ENCODE measurements at places on chromosomes 12 and 14.

- no peak for DNase-seq
These were observed 127.3 kb upstream of the SLC38A2 start for GRCh38 chr12:46499901-46500300.

- DNase-seq: no peak
These were observed 40.3 kb downstream of the TRAFD1 start for GRCh38 chr12:112165624-112166023.

DNA sequence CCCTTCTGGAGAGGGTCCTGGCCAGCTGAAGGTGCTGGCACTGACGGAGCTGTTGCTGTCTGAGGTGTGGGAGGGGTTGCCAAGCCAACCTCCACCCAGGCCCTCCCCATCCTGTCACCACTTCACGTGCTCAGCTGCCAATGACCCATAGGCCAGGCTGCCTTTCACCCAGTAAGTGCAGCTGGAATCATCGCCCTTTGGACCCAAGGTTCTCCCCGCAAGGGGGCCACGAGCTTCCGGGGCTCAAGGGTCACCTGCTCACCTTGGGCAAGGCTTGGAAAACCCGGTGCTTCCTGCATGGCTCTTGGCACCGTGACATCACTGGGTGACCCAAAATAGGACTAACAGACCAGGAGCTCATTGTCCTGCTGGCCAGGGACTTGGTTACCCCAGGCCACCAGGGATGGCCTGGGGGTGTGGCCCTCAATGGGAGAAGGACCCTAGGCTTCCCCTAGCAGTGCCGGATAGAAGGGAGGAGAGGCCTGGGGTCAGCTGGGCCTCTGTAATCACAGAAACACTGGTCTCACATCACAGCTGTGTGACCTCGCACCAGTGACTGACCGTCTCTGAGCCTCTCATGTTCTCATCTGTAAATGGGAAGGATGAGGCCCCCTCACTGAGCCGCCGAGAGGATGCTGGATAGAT is 51.3 kb downstream of the CCDC85C start:
- DNase-seq: no peak

- no peak for DNase-seq
These were observed 203.2 kb upstream of the SSTR1 start for GRCh38 chr14:38004610-38004879.

DNA sequence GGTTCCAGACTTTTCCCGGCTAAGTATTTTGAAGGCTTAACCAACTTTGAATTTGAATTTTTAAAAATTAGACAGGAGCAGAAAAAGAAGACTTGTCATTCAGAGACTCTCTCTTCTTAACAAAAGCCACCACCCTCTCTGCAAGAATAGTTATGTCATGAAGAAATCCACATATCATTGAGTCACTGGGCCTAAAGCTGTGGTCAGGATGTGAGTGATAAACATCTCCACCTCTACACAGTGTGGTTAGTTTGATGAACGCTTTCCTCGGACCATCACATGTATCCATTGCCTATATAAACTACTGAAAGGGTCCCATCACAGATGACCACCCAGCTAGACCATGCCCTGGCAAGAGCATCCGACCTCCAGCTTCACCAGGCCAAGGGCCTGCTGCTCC is 226.1 kb downstream of the KSR2 start:
- DNase-seq: no peak

- no peak for DNase-seq
These were observed 85.3 kb downstream of the SLC25A47 start for GRCh38 chr14:100408350-100409002.

DNA sequence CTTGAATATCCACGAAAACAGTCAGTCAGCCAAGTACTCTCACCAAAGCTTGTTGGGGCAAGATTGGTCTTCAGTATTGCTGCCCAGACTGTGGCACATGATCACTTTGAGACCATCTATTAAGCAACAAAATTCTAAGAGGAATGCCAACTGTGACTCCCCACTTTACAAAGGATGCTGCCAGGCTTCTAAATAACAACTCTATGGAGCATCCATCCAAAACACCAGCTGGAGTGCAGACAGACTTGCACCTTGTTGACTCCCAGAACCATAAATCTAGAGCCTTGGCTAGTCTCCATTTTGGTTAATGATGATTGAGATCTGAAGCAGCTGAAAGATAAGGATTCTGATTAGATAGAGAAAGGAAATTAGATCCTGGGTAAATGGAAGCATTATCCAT is 132.8 kb downstream of the DIO2 start:
- no peak for DNase-seq

- DNase-seq: no peak
These were observed 48.0 kb downstream of the IRAK3 start for GRCh38 chr12:66236969-66237368.

DNA sequence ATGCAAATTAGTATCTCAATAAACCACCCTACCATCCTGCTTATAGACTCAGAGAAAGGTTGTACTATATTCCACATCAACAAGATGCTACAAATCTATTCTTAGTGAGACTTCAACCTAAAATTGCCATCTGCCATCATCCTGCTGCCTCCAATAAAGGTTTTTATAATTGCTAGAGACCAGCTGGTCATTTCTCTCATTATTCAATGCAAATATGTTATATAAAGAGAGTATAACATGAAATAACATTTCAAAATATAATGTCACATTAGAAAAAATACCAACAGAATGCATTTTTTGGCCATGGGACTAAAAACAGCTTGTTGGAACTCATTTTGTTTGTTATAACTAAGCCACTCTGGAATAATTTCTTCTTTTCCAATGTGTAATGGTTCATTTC is 247.3 kb downstream of the LRIG3 start:
- DNase-seq: no peak

DNA sequence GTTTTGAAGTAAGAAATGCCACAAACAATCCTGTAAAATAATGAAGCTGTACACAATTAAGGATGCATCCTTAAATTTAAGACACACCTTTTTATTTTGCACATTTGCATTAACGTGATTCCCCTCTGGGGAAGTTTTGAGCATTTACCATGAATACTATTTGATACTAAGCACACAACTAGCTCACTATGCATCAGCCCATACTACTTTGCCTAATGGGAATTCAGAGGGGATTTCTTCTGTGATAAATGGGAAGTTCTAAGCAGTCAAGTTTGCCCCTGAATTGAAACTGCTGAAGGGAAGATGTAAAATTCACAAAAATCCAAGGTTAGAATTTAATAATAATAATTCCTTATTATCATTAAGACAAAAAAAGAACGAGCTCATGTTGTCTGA is 27.4 kb downstream of the SINHCAF start:
- no peak for DNase-seq

DNA sequence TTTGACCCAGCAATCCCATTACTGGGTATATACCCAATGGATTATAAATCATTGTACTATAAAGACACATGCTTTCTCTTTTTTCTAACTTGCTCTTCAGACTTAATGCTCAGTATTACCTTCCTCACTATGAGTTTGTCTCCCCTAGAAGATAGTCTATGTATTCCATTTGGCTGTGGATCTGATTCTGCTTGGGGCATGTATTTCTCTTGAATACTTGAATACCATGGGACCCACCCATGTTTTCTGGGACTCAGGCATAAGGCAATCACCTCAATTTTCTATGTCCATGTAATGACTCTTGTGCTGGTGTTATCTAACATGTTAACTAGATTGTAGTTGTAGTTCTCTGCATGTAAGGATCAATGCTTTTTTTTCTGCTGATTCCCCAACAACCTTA is 70.4 kb upstream of the PPM1H start:
- no peak for DNase-seq

- DNase-seq: peak; percentile 90
These were observed 43.5 kb downstream of the DNAI7 start for GRCh38 chr12:25151476-25151875.

DNA sequence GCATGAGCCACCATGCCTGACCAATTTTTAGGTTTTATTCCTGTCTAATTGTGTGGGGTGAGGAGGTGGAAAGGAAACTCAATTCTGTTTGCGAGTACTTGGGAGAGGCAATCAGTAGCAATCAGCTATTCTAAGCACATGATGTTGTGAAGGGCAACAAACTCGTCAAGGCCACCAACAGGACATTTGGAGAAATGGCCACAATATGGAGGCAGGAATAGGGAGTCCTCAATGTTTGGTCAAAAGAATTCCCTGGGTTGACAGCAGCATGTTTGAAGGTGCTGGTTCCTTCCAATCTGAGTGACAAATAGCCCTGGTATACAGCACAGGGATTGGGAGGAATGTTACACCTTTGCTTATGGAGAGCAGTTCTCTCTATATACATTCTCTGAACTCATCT is 32.7 kb upstream of the USP44 start:
- DNase-seq: no peak

All from AG20443 (cell line).